Left forelimb (tissue), 1 donor: ENCODE measurements at places on chromosomes 5 and 9.

DNA sequence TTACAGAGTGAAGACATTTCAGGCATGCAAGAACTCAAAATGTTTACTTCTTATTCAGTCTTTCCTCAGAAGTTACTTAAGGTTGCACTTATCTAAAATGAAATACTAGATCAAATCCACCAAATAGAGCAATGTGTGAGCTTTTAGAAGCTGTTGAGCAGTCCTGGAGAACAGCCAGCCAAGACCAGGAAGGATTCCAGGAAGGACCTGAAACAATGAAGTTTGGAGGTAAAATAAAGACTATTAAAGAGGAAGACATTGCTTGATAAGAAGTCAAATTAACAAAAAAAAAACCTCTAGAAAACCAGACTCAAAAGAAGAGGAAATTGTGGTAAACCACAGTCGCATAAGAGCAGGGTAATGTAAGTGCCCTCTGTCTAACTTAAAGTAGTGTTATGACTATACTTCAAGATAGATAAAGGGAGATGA is 156.2 kb upstream of the S1PR3 start:
- no peak for DNase-seq

- DNase-seq: no peak
These were observed 301.8 kb upstream of the PRR16 start for GRCh38 chr5:120162321-120162720.

DNA sequence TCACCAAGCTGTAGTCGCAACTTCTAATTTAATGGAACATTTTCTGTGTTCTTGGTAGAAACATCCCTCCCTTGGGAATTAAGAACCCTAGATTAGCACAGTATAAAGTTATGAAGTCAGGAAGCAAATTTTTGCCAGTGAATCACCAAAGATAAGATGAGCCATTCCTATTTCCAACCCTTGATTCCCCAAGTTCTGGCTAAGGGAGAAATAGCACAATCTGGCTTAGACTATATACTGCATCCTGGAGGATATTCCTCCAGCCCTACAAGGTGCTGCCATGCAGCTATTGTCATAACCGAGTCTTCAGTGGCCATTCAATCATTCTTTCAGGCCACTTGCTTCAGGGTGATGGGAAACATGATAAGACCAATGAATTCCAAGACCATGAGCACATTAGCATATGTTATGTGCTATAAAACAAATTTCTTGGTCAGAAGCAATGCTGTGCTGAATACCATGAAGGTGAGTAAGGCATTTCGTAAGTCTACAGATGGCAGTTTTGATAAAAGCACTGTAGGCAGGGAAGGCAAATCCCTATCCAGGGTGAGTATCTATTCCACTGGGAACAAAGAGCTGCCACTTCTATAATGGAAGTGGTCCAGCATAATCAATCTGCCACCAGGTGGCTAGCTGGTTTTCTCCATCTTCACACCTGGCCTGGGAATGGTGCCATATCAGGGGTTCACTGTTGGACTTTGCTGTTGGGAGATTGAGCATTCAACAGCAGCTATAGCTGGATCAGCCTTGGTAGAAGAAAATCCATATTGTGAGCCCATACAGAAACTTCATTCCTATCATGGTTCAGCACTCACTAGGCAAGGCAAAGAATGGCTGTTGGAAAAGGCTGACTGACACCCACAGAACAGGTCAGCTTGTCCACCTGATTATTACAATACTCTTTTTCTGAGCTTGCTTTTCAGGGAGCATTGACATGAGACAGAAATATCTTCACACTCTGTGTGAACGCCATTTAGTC is 19.6 kb upstream of the ARL15 start:
- no peak for DNase-seq

- no peak for DNase-seq
These were observed 171.7 kb downstream of the TTLL11 start for GRCh38 chr9:121921444-121921843.

DNA sequence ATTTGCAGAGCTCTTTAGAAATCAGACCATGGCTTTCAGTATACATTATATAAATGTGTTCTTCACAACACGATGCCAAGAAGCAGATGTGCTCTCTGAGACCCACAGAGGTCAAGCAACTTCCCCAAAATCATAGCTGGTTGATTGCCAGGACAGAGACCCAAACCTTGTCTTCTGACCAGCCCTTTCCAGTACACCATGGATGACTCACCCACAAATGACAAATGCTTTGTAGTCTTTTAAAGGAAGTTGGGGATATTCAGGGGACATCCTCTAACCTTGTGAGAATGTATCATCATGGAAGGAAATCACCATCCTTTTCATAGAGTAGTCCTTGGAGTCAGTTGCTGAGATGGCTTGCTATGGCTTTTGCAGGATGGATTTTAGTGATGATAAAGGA is 30.1 kb downstream of the ZNF462 start:
- DNase-seq: no peak
